ENCODE measurements at places on chromosomes 7 and 10.
A peak's percentile ranks its signal among the peaks of the same experiment; 100 is the strongest.

GRCh38 chr7:10733747-10734146, 239.9 kb upstream of the PHF14 start:
- no peak for DNase-seq

- no peak for DNase-seq
These were observed 95.3 kb downstream of the SEC61G start for GRCh38 chr7:54663603-54664234.

DNA sequence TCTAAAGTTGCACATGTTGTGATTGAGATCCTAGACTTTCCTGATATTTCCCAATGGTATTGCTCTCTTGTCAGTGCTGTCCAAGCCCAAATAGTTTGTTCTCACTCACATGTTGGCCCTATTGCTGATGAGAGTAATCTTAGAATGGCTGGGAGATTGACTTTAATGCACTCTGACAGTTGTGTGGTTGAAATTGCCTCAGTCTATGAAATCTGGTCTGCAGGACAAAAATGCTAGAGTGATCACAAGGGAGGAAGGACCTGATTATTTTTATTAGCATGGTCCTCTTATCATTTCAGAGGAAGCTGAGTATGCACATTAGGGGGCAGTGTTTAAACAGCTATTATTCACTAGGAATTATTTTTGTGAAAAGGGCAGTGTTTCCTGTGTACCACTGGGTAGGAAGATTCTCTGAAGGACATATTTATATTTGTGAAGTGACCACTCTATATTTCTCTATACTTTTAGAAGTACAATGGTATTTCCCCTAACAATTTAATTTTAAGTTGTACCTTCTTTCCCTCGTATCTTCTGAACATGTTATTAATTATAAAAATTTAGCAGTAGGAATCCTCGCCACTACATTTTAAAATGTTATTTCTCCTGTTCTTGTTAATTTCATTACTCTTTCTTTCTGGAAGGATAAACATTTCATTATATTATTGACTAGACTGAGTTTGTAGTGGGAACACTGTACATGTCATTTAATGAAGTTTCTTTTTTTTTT, 64.4 kb downstream of the SUGCT start:
- no peak for DNase-seq

- no peak for DNase-seq
These were observed 97.3 kb upstream of the YAE1 start for GRCh38 chr7:39468808-39469374.

- no peak for DNase-seq
These were observed at the start of gene LOXL4 for GRCh38 chr10:98267894-98268693. Gene LOXL4, minus strand, starts transcription at chr10:98268194. Its CDS starts 5,175 bp downstream, at chr10:98263019.

GRCh38 chr10:96720422-96721206, at the start of gene PIK3AP1:
Gene PIK3AP1, minus strand, starts transcription at chr10:96720514. Its CDS starts 120 bp downstream, at chr10:96720394.
- DNase-seq: peak; percentile 67

DNA sequence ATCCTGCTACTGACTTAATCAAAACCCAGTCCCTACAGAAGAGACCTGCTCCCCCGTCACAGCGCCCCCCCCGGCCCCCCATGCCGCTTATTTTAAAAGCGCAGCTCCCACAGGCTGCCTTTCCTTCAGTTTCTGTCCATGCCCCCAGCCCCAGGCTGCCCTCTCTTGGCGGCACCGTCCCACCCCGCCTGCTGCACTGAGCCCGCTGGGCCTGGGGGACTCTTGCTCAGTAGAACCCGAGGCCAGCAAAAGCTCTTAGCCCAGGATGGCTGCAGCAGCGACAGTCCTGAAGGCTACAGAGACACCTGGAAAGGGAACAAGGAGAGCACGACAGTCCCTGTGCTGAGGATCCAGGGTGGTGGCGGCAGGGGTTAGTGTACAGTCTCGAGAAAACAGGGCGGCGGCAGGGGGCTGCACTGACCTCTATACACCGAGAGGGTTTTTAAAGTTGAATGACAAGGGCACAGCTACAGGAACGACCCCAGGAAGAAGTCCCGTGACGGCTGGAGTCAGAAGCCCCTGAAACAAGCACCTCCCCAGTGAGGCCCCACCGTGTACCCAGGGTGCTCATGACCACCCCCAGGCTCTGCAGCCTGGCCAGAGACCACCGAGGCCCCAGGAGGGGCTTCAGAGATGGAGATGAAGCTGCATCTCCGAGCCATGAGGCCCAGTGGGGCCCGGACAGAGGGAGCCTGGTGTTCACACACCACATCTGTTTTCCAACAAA, 54.4 kb downstream of the ZRANB1 start:
- no peak for DNase-seq

DNA sequence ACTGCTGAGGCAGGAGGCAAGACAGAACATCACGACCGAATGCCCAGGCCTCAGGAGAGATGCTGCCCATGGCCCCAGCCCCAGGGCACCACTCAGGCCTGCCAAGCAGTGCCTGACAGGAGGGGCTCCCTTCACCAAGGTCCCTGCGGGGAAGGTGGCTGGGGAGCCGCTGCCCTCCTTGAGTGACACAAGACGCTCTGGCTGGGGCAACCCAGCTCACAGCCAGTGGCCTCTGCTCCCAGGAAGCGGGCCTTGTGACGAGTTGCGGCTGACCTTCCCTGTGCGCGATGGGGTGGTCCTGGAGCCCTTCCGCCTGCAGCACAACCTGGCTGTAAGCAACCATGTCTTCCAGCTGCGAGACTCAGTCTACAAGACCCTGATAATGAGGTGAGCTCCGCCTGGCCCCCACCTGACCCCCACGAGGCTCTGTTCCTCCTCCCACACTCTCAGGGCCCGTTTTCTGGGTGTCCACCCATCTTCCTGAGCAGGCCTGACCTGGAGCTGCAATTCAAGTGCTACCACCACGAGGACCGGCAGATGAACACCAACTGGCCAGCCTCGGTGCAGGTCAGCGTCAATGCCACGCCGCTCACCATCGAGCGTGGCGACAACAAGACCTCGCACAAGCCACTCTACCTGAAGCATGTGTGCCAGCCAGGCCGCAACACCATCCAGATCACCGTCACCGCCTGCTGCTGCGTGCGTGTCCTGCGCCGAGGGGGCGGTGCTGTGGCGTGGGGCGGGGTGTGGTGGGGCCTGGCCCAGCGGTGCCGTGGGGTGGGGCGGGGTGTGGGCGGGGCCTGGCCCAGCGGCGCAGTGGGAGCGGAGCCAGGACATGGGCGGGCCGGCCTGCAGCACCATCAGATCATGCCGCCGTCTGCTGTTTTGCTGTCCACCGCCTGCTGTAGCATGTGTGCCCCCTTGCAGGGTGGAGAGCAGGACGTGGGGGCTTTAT, 12.8 kb downstream of the ZMIZ2 start:
- DNase-seq: no peak

DNA sequence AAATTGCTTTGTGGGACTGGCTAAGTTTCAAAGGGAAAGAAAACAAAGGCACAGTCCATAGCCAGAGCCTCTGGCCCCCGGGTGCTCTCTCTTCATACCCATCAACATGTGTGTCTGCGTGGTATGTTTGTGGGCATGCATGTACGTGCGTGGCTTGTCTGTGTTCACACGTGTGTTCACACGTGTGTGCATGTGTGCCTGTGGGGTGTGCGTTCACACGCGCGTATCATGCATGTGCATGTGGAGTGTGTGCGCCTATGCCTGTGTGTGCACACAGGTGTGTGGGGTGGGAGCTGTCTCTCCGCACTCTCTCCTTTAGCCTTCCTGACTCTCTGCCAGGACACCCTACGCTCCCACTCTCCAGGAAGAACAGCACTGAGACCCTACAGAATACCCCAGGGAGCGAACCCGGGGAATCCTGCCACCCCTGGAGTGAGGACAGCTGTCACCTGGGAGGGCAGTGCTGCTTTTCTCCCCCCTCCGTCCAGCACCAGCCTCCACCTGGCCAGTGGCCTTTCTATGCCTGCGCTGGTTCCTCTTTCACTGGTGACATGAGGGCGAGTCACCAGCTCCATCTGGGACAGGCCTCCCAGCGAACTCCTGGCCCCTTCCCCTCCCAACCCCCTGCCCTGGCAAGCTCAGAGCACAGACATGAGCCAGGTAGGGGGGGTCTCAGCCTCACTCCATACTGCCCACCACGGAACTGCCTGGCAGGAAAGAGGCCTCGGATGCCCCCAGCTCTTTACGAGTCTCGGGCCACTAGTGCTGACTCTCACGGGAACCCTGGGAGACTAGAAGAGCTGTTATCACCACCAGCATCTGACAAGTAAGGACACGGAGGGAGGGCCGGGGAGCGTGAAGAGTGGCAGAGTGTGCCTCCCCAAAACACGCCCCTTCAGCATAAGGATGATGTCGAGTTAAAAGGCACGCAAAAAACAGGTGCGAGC, 16.5 kb downstream of the WDR86 start:
- DNase-seq: no peak

GRCh38 chr7:30627026-30627425, 32.3 kb downstream of the GARS1 start:
- DNase-seq: no peak

GRCh38 chr7:13541326-13541725, 448.1 kb downstream of the ETV1 start:
- no peak for DNase-seq

DNA sequence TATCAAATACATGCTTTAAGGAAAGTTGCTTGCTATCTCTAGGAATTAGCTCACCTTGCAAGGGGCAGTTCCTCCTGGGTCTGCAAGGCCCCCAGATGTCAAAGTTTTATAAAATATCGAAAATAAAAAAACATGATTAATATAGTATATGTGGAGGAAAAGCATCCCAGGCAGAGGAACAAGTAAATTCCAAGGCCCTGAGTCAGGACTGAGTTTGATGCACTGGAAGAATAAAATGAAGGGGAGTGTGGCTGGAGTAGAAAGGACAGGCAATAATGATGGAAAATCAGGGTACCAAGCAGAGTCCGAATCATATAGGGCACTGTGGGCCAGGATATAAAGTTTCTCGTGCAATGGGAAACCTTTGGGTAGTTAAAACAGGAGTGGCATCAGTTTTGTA, 112.4 kb upstream of the EEPD1 start:
- no peak for DNase-seq

GRCh38 chr7:104980841-104981671, 32.9 kb upstream of the KMT2E start:
- no peak for DNase-seq

- no peak for DNase-seq
These were observed 154.5 kb upstream of the KLF14 start for GRCh38 chr7:130888468-130888867.

- DNase-seq: no peak
These were observed 2.5 kb upstream of the LFNG start for GRCh38 chr7:2517026-2517425.

GRCh38 chr7:76234282-76234584, 32.5 kb downstream of the SRRM3 start:
- DNase-seq: no peak

- peak; percentile 82 for DNase-seq
These were observed 77.6 kb upstream of the EN2 start for GRCh38 chr7:155380221-155380861.

GRCh38 chr7:76304888-76305375, 2.5 kb downstream of the HSPB1 start:
- DNase-seq: no peak

DNA sequence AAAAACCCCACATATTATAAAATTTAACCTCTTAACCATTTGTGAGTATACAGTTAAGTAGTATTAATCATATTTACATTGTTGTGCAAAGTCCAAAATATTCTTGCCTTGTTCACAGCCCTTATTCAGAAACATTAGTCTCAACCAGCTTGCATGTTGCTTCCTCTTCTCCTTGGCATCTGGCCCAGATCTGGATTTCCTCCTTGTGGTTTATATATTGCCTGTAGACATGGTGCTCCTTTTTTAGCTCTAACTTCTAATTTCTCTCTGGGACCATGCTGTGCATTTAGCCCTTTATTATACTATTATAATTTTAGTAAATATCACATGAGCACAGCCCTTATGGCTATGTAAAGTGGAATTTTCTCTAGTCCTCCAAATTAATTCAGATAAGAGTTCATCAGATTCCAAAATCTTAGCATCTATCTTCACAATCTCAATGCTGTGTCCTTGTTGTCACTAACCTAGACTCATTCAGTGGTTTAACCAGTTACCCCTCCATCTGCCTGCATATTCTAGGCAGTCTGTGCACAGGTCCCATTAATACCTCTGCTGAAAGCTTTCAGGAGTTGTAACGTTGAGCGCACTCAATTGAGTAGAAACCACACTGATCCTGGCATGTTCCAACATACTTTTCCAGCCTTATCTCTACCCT, 7.9 kb downstream of the CPED1 start:
- no peak for DNase-seq

DNA sequence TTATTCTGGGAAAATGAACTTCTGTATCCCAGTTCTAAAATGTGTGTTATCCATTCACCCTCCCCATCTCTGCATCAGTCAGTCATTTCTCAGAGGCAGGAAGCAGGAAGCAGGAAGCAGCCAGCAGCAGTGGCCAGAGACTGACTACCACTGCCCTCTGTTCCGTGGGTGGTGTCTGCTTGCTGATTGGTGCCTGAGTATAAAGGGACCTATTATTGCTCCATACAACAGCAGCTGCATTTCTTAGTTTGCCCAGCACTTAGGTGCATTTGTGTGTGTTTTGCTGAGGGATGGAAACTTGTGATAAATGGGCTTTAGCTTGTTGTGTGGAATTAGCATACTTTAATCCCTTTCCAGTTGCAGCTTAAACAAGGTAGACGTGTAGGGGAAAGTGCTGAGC, 582.2 kb downstream of the SORCS1 start:
- no peak for DNase-seq

DNA sequence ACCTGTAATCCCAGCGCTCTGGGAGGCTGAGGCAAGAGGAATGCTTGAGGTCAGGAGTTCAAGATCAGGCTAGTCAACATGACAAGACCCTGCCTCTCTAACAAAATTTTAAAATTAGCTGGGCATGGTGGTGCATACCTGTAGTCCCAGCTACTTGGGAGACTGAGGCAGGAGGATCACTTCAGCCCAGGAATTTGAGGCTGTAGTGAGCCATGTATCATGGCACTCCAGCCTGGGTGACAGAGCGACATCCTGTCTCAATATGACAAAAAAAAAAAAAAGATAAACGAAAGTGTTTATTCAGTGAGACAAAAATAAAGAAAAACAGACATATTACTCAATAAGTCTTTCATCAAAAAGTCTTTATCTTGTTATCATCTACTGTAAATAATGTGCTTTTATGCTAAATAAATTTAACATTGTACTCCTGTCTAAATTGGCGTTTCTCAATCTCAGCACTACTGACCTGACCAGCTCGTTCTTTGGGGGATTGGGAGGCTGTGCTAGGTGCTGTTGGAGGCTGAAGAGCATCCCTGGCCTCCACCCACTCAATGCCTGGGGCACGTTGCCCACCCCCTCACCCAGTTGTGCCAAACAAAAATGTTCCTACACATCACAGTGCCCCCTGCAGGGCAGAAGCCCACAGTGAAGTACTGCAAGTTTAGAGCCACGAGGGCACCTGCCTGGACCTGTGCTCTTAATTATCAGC, 57.7 kb downstream of the NCAPG2 start:
- peak; percentile 21 for DNase-seq
